ENCODE measurements at places on chromosomes 1 and 21. TPM values are rescaled to one million over a fixed set of nuclear protein-coding genes. Genes with fewer than 3 reads are reported as not detected.

LCK gene
- not detected for total RNA-seq

- no peak for DNase-seq
- no peaks in the 10 kb centered on the region for H3K36me3 ChIP-seq
- no peaks in the 10 kb centered on the region for H3K27me3 ChIP-seq
- H3K4me1 ChIP-seq: peaks cover 1% of the 10 kb centered on the region
Observed at GRCh38 chr1:84265867-84266266, 35.6 kb upstream of the SAMD13 start.

DNA sequence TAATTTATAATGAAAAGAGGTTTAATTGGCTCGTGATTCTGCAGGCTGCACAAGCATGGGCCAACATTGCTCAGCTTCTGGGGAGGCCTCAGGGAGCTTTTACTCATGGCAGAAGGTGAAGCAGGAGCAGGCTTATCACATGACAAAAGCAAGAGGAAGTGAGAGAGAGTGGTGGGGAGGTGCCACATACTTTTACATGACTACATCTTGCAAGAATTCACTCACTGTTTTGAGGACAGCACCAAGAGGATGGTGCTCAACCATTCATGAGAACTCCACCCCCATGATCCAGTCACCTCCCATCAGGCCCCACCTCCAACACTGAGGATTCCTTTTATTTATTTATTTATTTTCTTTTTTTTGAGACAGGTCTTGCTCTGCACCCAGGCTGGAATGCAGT lies 5.5 kb upstream of the PLEKHM2 start:
- no peak overlapping the region for H3K27ac ChIP-seq
- no peaks in the 10 kb centered on the region for H3K36me3 ChIP-seq
- no peaks in the 10 kb centered on the region for H3K27me3 ChIP-seq
- no peak overlapping the region for H3K4me3 ChIP-seq

GRCh38 chr1:93773049-93773838 lies 91.6 kb upstream of the BCAR3 start:
- H3K27me3 ChIP-seq: no peaks in the 10 kb centered on the region
- no peak overlapping the region for H3K27ac ChIP-seq
- no peaks in the 10 kb centered on the region for H3K36me3 ChIP-seq
- no peak for DNase-seq

- DNase-seq: no peak
- no peaks in the 10 kb centered on the region for H3K4me1 ChIP-seq
- H3K4me3 ChIP-seq: no peak overlapping the region
Observed at GRCh38 chr1:85054664-85055063, 6.4 kb upstream of the MCOLN3 start.

FOXD2 gene
- 10.7 TPM for total RNA-seq

DNA sequence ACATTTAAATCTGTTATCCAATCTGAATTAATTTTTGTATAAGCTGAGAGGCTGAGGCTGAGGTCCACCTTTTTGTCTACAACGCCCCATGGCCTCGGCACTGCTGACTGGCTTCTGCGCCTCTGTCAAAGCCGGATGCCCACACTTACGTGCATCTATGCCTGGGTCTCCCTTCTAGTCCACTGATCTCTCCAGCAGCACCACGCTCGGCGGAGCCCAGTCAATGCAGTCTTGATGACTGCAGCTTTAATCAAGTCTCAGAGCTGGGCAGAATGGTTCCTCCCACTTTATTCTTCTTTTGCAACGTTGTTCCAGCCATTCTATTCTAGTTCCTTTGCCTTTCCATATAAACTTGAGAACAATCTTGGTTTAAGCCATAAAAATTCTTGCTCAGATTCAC lies 9.4 kb downstream of the PRDM15 start:
- 0 out of 2 replicates have a peak, but pooled peaks cover 3% of the 10 kb centered on the region for H3K36me3 ChIP-seq
- no peak overlapping the region for H3K4me3 ChIP-seq
- no peaks in the 10 kb centered on the region for H3K4me1 ChIP-seq
- H3K27me3 ChIP-seq: no peaks in the 10 kb centered on the region
- no peak for DNase-seq

DNA sequence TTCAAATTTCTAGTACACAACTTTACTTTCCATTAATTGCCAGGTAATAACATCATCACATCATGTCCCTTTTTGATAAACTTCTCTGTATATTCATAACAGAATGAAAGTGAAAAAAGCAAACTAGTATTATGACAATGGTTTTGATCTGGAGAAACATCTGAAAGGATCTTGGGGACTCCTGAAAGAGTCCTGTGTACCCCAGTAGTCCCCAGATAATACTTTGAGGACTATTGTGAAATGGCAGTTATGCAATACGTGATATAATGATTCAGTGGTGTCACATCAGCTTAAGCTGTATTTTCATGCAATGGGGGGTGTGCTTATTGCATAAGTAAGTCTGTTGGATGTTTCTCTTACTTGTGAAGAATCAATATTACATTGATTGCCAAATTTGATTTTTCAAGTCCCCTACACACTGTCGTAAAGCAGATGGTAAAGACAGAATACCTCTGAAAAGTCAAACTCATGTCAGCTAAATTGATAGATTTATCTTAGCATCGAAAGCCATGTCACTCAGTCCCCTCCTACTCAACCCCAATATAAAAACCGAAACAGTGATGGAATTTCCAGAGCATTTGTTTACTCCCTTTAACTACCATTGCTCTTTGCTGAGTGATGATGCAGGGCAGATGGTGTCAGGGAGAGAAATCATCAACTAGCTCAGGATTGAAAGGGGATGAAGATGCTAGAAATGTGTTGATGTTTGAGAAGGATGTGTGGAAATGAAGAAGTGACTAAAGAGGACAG lies 146.7 kb upstream of the C1orf105 start:
- no peak overlapping the region for H3K4me3 ChIP-seq
- no peaks in the 10 kb centered on the region for H3K36me3 ChIP-seq
- H3K27me3 ChIP-seq: no peaks in the 10 kb centered on the region
- peaks cover 33% of the 10 kb centered on the region for H3K4me1 ChIP-seq
- no peak overlapping the region for H3K27ac ChIP-seq

Measured in SJSA1 (cell line).